SK-MEL-5 (cell line): ENCODE measurements at places on chromosomes 6 and 20. TPM values are rescaled to one million over a fixed set of nuclear protein-coding genes. Genes with fewer than 3 reads are reported as not detected.
A peak's percentile ranks its signal among the peaks of the same experiment; 100 is the strongest.

DNA sequence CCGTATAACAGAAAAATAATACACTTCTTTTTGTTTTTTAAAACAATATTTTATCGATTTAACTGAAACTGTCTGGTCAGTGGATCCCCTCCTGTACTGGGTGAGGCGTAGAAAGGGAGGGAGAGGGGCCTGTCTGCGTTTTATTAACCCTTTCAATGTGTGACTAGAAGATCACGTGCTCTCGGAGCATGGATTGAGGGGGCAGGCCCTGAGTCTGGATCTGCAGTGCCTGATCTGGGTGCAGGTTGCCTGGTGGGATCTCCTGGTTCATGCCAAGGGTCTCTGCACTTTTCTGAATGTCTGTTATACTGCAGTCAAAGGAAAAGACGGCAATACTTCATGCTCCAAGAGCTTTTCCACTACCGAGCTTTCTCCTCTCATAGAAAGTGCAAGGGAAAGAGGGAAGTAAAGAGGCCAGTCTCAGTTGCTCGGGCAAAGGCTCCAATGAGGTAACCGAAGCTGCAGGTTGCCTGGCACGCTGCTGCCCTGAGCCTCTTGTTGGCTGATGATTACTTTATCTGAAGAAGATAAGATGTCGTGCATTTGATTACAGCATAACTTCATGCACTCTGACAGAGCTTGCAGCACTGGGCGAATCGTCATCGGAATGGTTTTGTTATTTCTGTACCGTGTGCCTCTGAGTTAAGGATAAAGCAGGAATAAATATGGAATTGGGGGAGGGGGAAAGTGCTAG lies 167.5 kb upstream of the PMEPA1 start:
- no peak for DNase-seq

- DNase-seq: no peak
Measured at GRCh38 chr6:20790032-20790791, 256.0 kb downstream of the CDKAL1 start.

GRCh38 chr6:150537491-150537890 lies 62.2 kb upstream of the PLEKHG1 start:
- peak; percentile 74 for DNase-seq

DNA sequence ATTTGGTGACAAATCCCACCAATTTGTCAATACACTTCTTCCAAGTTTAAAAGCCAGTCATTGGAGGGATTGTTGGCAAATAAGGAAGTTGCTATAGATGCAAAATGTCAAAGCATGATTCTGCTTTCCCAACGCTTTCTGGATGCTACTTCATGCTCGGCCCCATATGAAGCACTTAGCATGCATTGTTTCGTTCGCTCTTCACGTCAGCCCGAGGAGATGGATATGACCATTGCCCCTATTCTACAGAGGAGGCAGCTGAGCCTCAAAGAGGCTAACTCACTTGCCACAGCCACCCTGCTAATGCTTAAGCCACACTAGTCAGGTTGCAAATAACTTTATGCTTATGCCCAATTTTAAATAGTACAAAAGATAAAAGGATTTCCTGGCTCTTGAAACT lies 2.8 kb upstream of the NXT1 start:
- DNase-seq: no peak

DNA sequence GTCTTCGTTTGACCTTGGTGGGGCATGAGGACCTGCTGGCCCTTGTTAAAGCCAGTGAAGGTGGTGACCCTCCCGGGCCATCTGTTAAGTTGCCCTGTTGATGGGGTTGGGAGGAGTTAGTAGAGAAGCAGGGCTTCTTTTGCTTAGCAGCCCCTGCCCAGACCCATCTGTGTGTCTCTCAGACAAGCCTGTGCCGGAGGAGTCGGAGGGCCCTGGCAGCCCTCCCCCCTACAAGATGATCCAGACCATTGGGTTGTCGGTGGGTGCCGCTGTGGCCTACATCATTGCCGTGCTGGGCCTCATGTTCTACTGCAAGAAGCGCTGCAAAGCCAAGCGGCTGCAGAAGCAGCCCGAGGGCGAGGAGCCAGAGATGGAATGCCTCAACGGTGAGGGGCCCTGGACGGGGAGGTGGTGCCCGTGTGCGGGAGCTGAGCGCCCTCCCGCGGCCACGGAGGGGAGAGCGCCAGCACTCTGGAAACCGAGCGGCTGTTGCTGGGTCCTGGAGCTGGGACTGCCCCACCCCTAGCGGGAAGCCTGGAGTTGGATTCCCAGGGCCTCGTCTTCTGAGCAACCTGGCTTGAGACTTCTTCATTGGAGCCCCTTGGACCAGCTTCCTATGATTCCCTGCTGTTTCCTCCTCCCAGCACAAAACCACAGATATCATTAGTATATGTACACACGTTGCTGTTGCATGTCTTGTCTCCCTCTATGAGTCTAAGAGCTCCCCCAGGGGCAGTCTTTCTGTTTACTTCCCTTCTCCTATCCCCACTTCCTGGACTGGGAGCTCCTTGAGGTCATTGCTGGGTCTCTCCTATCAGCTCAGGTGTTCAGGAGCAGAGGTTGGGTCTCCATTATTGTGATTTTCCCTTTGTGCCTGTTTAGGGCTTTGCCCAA lies 27.6 kb upstream of the SRF start:
- DNase-seq: peak; percentile 78

DEF6 gene
- 0.45 and 0.71 TPM in 2 replicates for total RNA-seq

SRXN1 gene
- 111 and 125 TPM in 2 replicates for total RNA-seq

FAM162B gene
- total RNA-seq: not detected in 2 replicates

HLA-DPA1 gene
- total RNA-seq: 7.1 and 8.7 TPM in 2 replicates
